ENCODE measurements at places on chromosomes 6 and 20.

DNA sequence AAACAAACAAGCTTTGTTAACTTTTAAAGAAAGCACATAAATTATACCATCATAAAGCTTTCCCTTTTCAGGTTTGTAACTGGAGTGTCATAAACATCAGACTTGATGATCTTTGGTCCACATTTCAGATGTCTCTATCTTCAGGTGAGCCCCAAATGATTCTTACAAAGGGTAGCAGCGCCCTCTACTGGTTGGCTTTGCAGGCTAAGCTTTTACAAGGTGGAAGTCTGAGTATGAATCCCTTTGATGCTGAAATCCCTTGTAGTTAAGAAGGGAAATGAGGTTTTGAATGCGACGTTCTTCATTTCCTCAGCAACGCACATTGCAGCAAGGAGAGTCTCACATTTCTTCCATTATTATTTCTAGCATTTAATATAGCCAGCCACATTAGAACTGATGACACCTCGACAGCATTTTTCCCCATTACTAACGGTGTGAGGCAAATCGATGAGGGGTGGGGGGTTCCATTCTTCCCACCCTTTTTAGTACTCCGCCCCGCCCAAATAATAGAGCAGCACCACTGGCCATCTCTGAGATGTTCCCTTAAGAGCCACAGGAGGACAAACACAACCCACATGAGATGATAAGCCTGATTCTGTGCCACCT lies 126.3 kb upstream of the NT5E start:
- DNase-seq, result peak; percentile 44

GRCh38 chr6:118780668-118781067 lies 113.3 kb upstream of the ASF1A start:
- DNase-seq, result no peak

DNA sequence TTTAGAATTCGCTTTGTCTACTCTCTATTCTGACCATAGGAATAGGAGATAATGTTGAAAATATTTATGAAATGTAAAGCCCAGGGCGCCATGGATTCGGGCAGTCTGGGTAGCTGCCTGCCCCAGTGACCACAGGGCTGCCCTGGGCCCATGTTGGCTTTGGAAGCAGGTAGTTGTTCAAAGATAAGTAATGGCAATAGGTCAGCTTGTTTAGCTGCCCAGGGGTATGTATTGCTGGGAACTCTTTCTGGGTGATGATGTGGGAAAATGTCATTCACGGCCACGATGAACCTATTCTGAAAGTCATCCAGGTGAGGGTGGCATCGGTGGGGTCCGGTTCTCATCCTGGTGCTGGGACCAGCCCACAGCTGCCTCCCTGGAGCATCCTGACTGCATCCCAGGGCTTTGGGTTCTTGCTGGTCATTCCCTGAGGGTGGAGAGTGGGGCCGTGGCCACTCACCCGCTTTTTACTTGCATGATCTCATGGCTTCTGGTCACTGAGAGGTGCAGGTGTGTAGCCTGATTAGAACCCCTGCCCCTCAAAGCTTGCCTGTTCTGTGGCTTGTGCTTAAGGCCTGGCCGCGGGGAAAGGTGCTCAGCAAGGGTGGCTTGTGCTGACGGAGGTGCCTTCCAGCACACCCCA lies 102.8 kb downstream of the ERMARD start:
- no peak for DNase-seq

DNA sequence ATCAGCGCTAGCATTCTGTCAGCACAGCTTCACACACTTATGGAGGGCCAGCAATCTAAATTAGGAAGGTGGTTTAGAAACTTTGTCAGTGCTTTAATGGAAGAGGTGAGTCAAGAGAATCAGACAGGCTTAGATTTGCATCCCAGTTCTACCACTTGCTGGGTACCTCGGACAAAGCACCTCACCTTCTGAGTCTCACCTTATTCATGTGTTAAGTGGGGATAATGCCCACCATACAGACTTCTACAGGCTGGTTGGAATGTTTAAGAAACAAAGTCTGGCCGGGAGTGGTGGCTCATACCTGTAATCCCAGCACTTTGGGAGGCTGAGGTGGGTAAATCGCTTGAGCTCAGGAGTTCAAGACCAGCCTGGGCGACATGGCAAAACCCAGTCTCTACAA lies 12.2 kb upstream of the STK35 start:
- DNase-seq, result no peak

DNA sequence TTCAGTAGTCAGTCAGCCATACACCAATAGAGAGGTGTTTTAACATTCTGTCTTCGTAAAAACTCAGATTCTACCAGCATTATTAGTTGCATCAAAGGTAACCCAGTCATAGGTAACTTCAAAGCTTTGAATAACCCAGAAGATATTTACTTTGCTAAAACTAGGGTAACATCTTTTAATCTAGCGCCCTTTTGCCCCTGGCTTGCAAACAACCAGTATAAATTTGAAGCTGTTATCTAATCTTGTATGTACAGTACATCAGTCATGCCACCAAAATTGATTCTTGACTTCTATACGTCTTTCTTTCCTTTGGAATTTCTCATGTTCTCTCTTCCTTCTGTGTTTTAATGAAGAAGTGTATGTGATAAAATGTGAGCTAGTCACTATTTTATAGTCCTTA lies 109.3 kb downstream of the LIN28B start:
- no peak for DNase-seq

- no peak for DNase-seq
Measured at GRCh38 chr6:38310061-38310460, 329.7 kb downstream of the BTBD9 start.

- DNase-seq, result no peak
Measured at GRCh38 chr6:109059571-109060021, 35.0 kb downstream of the SESN1 start.

DNA sequence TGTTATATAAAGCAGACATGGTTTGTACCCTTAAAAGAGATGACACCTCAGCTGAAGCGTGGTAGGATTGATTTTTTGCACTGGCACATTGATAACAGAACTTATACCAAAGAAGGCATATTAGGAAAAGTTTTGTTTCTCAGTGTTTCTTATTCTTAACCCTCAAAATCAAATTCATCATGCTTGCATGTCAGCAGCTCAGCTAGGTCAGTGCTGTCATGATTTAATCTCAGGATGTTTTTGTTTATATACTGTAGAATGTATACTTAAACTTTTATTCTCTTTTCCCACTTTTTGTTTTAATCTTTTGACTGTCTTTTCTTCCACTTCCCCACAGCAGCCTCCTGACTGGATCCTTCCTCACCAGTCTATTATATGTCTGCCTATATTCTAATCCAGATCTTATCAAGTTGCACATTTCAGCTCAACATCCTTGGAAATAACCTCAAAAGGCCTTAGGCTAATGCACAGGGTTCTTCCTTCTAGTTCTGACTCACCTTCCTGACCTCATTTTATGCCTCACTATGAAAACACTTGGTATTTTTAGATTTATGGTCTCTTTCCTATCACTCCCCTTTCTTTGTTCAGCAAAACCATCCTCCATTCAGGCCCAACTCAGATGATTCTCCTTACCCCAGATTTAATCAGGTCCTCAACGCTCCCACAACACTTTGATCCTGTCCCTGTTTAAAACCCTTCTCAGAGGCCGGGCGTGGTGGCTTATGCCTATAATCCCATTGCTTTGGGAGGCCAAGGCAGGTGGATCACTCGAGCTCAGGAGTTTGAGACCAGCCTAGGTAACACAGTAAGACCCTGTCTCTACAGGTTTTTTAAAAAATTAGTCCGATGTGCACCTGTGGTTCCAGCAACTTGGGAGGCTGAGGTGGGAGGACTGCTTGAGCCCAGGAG lies 7.2 kb downstream of the HEBP2 start:
- DNase-seq, result no peak

DNA sequence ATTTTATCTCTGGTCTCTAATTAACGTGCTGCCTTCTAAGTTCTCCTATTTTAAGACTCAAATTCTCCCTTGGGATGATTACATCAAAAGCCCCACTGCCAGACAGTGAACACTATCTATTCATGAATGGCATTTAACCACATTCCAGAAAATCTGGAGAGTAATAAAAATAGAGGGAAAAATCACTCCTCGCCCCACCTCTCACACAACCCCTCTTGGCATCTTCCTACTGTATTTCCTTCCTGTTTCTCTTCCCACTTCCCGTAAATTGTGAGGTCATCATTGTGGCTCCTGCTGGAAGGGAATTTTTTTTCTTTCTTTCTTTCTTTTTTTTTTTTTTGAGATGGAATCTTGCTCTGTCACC lies 31.5 kb downstream of the RAB44 start:
- DNase-seq, result peak; percentile 17

DNA sequence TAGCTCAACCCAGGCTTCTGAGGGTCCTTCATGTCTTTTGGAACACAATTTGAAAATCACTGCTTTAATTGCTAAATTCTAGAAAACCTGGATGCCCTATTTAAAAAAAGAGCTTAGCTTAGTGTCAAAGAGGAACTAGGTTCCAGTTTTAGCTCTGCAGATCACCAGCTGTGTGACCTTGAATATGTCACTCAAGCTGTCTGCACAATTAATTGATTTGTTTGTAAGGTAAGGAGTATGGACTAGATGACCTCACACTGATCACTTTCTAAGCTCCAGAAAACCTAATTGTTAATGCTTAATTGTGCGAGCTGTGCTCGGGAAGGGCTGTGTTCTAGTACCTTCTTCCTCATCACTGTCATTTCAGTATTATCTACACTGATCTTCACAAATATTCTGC lies 26.2 kb downstream of the UTRN start:
- DNase-seq, result no peak

DNA sequence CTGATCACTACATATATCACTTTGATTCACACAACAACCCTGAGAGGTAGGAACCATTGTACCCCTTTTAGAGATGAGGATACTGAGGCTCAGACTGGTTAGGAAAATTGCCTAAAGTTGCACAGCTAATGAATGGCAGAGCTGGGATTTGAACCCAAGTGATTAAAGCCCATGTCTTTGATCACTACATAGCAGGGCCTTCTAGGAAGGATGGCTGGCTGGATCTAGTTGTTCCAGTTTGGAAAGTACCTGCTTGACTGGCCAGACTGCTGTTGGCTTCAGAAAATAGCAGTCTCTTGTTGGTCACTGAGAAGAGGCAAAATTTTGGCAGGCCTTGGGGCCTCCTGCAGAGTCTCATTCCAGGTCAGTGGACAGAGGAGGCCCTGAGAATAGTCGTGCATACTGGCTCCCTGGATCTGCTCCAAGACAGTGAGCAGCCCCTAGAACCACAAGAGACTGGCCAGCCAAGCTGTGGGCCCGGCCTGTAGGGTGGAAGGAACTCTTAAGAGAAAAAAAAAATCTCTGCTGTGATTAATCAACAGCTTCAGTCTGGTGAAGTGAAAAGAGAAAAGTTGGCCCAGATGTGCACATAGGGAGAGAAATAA lies 17.5 kb downstream of the PPARD start:
- DNase-seq, result peak; percentile 40

DNA sequence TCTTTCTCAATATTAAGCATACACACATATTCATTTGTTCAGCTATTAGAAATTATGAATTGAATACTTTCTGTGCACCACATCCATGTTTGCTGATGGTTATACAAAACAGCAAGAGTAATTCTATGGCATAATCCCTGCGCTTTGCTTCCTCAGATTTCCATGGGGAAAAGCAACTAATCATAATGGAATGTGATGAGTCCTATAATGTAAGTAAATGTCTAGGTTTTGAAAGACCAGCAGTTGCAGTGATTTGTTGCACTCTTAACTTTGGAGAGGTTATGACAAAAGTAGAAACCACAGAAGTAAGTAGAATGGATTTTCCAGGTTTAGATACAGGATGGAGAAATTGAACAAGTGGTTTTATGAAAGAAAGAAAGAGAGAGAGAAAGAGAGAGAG lies 652.1 kb downstream of the CBLN4 start:
- peak; percentile 9 for DNase-seq

DNA sequence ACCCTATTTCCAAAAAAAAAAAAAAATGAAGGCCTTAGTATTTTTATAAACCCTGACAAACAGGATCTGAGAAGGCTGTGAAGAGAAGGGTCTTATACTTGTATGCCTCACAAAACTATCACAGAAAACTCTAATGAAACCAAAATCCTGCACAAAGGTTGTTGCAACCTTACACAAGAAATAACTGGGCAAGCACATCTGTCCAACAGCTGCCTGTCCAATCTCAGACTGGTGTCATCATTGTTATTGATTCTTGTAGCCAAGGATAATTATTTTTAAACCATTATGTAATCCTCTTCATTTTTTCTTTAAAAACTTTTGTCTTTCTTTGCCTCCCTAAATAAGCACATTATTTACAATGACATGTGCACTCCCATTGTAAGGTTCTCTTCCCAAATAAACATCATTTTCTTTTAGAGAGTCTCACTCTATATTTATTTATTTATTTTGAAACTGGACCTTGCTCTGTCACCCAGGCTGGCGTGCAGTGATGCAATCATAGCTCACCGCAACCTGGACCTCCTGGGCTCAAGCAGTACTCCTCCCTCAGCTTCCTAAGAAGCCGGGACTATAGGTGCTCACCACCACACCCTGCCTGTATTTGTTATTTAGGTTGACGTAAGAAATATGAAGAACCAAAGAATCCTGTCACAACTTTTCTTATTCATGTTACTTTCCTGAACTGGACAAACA lies 697.1 kb downstream of the DOK5 start:
- no peak for DNase-seq

GRCh38 chr20:37886851-37887297 lies 16.1 kb upstream of the VSTM2L start:
- DNase-seq, result no peak

DNA sequence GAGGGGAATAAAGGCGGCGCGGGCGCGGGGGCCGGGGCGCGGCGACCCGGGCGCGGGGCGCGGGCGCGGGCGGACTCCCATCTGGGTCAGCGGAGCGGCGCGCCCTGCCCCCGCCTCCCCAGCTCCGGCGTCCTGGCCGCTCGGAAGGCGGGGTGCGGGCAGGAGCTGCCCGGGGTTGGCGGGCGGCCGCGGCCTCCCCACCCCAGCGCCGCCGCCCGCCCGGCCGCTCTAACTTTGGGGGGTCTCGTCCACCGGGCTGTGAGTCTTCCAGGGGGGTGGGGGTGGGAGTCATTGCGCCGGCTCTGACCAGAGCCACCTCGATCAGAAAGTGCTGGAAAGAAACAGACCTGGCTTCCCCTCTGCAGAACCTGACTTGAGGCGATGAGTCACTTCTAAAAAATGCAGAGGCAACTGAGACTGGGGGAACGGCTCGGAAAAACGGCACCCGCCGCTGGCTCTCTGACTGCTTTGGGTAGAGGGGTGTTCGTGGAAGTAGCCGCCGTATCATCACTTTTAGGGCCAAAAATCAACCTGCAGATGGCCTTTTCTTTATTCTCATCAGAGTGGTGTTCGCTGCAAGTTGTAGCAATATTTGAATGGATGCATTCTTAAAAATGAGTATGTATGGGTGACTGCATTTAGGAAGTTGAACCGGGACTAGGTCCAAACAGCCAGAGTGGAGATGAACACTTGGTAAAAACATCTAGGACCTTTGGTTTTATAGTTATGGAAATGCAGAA lies 667 bp downstream of the CAP2 start:
- DNase-seq, result peak; percentile 31

DNA sequence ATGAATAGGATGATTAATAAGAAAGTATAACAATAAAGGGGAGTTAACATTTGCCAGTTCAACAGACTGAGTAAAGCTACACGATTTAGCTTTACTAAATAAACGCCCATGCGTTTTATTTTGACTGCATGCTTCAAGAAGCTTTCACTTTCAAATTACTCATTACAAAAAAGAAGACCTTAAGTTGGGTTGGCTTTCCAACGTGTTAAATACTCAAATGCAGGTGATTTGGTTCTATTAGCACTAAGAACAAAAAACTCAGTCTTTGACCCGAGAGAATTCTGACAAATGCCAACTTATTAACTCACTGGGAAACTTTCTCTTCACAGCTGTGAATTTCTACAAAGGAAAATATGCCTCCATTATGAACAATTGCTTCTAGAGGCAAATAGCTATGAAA lies 24.8 kb downstream of the RNF146 start:
- no peak for DNase-seq

GRCh38 chr20:38181971-38182370 lies 16.9 kb upstream of the TGM2 start:
- no peak for DNase-seq

- no peak for DNase-seq
Measured at GRCh38 chr6:38445336-38445735, 194.4 kb downstream of the BTBD9 start.

Data from fibroblast of skin of left biceps (primary cell).